Stimulated activated CD8-positive, alpha-beta memory T cell treated with anti-CD3 and anti-CD28 coated beads, Interleukin-7, amount 100 ng/mL, for 4 hours (primary cell): ENCODE measurements at places on chromosomes 5 and 9.

- DNase-seq: no peak
Measured at GRCh38 chr5:93611976-93612854, 29.2 kb downstream of the NR2F1 start.

- DNase-seq: no peak
Measured at GRCh38 chr5:72171667-72172066, 64.4 kb downstream of the MAP1B start.

DNA sequence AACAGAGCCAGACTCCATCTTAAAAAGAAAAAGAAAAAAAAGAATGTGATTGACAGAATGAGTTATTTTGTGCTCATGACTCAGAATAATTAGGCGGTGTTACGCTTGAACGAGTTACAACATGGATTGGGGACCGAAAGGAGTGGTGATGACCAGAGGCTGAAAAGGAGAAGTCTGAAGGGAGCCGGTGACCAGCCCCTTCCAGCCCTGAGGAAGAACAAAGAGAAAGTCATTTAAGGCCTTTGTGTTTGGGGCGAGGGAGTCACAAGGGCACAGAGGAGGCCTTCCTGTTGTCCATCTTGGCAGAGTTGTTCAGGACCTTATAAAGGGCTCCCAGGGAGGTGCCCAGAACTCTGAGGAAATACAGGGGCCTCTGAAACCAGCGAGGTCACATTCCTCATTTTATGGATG lies 131.6 kb downstream of the GOLPH3 start:
- DNase-seq: no peak

DNA sequence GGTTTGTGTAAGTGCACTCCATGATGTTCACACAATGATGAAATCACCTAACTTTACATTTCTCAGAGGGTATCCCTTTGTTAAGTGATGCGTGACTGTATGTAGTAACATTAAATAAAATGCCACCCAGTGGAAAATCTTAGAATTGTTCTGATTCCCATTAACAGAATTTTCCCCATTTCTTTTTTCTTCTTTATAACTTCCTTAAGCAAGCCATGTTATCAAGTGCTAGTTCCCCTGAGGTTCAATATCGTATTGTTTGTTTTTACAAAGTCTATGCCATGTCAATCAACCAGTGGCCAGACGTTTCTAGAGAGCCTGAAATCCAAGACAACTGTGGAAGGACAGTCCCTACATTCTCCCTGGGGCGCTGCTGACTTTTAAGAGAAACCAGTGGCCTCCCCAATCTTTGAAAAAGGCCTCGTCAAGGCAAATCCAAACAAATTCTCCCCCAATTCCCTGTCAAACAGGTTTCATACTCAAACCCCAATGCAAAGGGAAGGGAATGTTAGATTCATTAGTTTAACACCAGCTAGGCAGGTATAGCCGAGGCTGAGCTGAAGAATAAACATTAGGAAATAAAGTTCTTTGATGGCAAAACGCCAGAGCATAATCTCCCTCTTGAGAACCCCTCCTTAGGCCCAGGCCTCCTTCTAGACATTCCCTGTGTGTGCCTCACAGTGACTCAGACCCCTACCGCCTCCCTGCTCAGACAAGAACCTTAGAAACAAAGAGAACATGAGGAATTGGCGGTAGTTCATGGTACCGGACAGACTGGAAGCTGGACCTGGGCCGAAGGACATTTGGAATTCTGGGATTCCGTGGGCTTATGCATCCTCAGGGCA lies 198.7 kb downstream of the GNA14 start:
- no peak for DNase-seq

DNA sequence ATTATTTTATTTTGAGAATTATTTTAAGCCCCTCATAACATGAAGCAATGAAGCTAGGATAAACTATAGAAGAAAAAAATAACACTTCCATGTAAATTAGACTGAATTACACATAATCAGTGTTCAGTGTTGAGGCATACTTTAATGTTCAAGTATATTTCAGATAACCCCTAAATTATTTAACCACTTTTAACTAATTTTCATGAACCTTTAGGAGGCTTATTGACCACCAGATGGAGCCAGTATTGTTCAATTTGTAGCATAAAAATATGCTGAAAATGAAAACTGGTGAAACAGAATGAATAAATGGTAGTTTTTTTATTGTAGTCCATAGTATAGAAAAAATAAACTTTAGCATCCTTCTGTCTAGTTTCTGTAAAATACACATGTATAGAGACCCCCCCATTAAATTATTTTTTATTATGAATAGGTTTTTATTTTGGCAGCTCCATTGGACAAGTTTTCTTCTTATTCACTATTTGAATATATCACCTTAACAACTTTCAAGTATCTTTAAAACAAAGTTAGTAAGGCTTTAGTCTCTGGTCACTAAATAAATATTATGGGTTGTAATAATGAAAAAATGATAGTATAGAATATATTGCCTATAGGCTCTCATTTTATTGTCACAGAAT lies 190.1 kb downstream of the CWC27 start:
- DNase-seq: no peak

DNA sequence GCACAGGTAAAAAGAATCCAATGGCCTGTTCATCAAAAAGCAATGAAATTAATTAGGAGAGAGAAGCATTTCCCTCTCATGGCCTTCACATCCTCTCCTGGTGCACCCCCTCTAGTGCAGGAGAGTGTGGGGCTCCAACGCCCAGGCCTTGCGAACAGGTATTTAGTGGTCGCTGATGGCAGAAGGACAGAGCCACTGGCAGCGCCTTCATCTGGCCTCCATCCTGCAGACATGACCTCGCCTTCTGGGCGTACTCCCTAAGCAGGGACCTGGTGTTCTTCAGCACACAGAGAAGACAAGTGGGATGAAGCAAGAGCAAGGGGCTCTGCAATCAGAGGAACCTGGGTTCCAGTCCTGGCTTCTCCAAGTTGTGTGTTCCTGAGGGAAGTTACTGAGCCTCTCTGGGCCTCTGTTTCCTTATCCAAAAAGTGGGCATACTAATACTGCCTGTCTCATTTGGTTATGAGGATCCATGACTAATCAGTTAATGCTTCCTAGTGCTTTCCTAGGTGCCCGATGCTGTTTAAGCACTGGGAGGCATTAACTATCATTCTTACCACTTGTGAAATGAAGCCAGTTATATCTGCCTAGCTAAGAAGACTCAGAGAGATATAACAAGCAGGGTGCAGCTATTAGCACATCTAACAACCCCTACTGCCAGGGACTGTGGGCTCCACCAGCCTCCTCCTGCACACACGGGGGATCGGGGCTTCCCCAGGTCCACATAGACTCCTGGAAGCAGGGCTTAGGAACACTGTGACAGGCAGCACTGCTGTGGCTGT lies 77.3 kb downstream of the SEMA4D start:
- DNase-seq: no peak

- DNase-seq: no peak
Measured at GRCh38 chr5:5306696-5307095, 115.8 kb upstream of the ICE1 start.

GRCh38 chr9:114449236-114449635 lies 56.0 kb downstream of the WHRN start:
- no peak for DNase-seq
